ENCODE measurements at places on chromosomes 13 and 19.
A peak's percentile ranks its signal among the peaks of the same experiment; 100 is the strongest.

- DNase-seq = no peak
Observed at GRCh38 chr13:62305756-62306155, 890.1 kb upstream of the PCDH20 start.

GRCh38 chr19:34475026-34475974 lies 6.3 kb upstream of the WTIP start:
- DNase-seq = peak; percentile 7

- DNase-seq = no peak
Observed at GRCh38 chr19:15850385-15850784, 34.9 kb upstream of the OR10H1 start.

- no peak for DNase-seq
Observed at GRCh38 chr13:45718063-45718462, 15.9 kb downstream of the CBY2 start.

DNA sequence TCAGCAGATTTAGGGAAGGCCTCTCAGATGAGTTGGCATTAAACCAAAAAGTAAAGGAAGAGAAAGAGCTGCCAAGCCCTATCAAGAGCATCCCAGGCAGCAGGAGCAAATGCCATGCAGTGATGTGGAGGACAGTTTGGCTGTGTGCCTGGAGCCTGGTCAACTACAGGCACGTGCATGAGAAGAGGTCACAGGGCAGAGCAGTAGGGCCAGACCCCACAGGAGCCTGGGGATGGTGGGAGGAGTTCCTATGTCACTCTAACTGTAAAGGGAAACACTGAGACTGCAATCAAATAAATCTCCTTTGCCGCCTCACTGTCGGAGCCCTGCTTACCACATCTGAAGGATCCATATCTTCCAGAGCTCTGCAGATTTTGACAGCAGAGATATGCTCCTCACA lies 240.5 kb downstream of the ENOX1 start:
- DNase-seq = no peak

GRCh38 chr13:98503175-98504028 lies 73.5 kb downstream of the STK24 start:
- DNase-seq = no peak

- DNase-seq = no peak
Observed at GRCh38 chr13:66528180-66528579, 702.0 kb downstream of the PCDH9 start.

GRCh38 chr19:8306235-8307054 lies 1.7 kb downstream of the CD320 start:
- peak; percentile 3 for DNase-seq

DNA sequence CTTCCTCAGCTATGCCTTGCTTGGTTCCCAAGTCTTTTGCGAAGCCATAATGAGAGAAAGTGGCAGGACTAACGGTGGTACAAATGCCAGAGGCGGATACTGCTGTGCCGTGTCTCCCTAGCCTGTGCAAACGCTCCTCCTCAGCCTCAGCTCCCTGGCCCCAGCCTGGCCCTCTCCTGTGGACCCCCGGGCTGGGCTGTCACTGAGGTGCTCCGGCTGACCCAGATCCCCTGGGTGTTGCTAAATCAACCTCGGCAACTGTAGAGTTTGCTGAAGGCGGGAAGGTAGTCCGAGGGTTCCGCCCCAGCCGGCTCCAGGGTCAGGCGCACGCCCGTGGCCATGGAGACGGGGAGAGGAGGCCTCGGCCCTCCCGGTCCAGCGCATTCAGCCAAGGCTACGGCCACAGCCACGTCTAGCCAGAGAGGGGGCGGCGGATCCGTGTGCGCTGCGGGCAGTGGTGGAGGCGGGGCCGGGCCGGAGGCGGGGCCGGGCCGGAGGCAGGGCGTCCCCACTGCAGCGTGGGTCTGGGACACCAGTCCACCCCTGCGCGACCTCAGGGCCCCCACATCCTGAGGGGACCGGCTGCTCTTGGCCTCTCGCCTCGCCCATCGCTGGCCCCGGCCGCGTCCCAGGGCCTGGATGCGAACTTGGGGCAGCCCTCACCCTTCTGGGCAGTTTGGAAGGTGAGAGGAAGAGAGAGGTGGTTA lies 16.4 kb upstream of the ZNF492 start:
- DNase-seq = no peak

DNA sequence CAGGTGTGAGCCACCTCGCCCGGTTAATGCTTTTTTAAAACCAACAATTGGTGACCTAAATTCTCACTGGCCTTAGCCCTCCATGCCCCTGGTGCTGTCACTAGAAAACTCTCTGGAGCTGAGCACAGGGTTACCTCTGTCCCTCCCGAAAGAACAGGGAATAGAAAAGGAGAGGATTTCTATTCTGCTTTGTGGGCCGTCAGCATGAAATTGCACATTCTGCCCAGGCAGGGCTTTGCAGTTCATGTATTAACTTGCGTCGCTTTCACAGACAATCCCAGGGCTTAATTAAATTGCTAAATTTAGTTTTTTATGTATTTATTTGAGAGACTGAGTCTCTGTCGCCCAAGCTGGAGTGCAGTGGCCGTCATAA lies 583 bp upstream of the ZNF480 start:
- no peak for DNase-seq

DNA sequence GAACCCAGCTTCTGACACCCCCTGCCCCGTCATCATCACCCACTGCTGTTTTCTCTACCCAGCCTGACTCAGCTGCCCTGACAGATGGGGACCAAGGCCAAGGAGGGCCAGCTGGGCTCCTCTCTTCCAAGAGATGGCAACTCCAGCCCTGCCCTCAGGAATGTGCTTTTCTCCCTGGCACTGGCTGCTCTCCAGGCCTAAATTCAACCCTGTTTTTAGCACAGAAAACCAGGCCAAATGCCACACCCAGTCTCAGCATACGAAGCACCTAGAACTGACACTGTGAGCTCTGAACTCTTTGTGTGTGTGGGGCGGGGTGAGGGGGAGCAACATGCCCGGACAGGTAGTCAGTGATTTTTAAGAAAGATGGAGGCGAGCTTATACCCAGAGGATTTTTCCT lies 23.4 kb upstream of the IGFL1 start:
- no peak for DNase-seq

- DNase-seq = peak; percentile 95
Observed at GRCh38 chr19:58182989-58183816, at the start of gene ZNF274. Gene ZNF274, plus strand, starts transcription at chr19:58183061. Its CDS starts 905 bp downstream, at chr19:58183966.

DNA sequence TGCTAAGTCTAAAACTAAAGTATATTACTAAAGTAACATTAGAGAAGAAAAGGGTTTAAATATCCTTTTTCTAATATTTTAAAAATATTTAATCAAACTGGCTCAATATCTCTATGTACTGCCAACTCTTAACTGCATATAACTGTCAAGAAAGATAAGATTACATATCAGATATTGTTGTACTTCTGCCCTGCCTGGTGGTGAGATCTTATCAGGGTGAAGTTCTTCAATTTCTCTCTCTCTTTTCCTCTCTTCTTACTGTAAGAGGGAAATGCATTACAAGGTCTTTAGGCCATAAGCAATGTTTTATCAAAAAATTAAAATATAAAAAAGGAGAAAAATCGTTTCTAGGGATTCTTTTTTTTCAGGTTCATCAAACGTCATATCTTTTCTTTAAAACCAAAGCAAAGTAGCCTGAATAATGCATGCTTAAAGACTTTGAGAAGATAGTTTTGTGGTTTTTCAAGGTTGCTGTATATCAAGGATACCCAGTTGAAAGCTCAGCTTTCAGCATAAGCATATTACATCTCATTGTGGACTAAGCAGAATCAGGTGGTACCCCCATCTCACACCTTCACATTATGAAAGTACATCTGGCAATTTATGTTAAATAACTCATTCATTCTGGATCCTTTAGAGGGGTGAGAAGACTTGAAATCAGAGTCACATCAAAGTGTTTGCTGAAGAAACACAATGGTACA lies 1625.7 kb upstream of the SLC10A2 start:
- DNase-seq = no peak

- DNase-seq = no peak
Observed at GRCh38 chr19:18274219-18274780, at the start of gene IQCN. Gene IQCN, minus strand, starts transcription at chr19:18274452. Its CDS starts 4,974 bp downstream, at chr19:18269478.

DNA sequence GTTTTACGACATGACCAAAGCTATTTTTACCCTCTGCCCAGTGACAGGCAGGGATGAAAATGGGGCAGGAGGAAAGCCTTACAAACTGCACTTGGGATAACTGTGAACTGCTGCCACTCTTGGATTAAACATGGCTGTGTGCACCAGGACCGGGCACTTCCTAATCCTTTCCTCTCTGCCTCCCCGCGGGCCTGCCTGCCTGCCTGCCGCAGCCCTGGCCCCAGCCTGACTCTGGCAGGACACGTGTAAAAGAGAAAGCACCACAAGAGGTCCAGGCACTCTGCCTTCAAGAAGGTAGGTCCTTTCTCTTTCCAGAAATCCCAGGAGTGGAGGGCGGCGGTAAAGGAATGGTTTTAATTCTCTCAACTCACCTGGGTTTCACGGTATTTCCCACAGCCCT lies 4.8 kb downstream of the TSHZ3 start:
- DNase-seq = no peak

DNA sequence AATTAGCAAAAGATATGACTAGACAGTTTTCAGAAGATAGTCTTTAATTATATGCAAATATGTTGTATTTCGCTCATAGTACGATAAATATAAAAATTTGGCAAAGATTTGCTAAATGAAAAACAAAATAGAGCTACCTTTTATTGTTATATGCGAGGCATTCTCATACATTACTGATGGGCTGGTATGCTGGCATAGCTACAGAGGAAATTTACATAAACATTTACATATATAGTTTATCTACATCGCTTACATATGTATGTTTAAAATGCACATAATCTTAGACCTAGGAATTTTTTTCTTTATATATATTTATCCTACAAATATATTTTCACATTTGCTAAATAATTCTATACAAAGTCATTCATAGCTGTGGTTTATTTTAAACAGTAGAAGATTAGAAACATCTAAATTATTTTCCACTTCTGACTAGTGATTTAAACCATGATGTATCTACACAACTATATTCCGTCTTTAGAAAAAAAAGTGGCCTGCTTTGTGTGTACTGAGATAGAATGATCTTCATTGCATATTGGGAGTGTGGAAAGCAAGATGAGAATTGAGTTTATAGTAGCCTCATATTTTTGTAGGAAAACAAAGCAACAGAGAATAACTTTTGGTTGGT lies 1345.0 kb upstream of the SLC10A2 start:
- DNase-seq = no peak

DNA sequence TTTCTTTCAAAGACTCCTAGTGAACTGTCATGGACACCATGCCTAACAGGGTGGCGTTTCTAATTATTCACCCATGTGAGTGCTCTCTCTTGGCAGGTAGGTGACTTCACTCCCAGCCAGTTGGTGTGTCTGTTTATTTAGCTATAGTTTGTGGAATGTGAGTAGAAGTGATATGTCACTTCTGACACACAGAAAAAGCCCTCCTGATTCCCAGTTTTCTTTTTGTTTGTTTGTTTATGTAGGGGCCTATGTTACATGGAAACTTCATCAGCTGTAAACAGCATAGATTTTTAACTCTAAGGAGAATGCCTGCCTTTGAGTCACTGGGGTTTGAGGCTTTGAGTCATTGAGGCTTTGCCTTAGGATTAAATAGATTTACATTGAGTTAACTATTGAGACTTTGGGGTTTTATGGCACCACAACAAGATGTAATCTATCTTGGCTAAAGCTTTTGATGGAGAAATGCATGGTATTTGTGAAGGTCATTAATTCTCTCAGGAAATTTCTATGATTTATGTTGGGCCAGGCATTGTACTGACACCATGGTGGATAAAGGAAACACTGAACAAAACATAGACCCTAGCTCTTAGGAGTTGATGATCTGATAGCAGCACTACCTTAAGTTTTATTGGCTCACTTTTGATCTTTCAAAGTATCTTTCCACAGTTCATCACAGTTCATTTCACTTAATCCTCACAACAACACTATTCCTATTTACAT lies 45.3 kb downstream of the UFM1 start:
- DNase-seq = no peak

DNA sequence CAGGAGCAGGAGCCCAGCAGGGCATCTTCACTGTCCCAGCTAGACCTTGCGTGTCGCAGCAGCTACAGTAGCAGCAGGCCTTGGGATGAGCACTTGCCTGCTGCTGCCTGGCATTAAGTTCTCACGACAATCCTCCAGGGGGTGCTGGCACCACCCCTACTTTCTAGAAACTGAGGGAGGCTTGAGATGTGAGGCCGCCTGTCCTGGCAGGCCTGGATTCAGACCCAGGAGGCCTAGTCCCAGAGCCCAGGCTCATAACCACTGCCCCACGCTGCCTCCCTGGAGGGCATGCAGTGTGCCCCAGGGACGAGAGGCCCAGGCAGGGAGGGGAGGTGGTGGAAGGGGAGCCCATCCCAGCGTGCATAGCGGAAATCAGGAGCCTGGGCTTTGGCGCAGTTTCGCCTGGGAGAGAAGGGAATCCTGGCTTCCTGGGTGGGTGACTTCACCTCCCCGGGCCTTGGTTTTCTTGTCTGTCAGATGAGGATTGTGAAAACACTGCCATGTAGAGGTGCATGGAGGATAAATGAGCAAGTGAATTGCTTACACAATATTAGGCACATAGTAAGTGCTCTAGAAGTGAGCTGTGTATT lies 26.1 kb downstream of the PPP5C start:
- no peak for DNase-seq

GRCh38 chr13:100892981-100893380 lies 218.4 kb upstream of the TMTC4 start:
- no peak for DNase-seq

- DNase-seq = no peak
Observed at GRCh38 chr13:110873639-110874507, 41.0 kb downstream of the ANKRD10 start.

All from stimulated activated CD4-positive, alpha-beta T cell treated with anti-CD3 and anti-CD28 coated beads, Interleukin-4, amount 100 ng/mL, for 24 hours (primary cell).